ENCODE measurements at places on chromosomes 12 and 14.

DNA sequence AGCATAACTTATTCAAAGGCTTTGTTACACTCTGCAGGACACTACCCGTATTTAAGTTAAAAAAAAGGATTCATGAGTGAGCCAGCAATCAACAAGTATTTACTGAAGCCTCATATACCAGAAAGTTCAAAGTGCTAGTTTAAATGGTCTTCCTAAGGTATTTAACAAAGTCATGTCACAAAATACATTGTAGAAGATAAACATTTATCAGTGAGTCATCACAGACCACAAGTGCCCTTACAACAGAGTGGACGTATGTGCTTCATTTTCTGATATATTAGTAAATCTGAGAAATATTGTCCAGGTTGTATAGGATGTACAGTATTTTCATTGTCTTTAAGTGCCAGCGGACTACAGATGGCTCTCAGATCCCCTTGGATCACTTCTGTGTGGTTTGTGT, 24.2 kb downstream of the FLRT2 start:
- no peak for DNase-seq

DNA sequence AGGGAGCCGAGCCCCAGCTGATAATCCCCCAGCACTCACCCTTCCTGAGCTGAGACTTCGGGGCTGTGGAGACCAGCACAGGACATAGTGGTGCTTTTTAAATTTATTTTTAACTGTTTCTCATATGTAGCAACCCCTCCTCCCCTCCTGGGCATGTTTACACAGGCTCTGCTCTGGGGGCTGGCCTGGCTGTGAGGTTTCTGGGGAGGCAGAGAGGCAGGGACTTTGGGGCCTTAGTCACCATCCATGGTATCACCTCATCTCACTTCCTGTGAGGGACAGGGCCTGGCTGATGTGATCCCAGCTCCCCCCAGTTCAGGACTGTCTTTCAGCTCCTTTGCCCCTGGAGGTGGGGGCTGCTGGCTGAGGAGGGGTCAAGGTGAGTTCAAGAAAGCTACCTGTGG, 20.4 kb downstream of the VASH1 start:
- no peak for DNase-seq

- no peak for DNase-seq
Observed at GRCh38 chr14:40762685-40763084, 844.0 kb upstream of the LRFN5 start.

DNA sequence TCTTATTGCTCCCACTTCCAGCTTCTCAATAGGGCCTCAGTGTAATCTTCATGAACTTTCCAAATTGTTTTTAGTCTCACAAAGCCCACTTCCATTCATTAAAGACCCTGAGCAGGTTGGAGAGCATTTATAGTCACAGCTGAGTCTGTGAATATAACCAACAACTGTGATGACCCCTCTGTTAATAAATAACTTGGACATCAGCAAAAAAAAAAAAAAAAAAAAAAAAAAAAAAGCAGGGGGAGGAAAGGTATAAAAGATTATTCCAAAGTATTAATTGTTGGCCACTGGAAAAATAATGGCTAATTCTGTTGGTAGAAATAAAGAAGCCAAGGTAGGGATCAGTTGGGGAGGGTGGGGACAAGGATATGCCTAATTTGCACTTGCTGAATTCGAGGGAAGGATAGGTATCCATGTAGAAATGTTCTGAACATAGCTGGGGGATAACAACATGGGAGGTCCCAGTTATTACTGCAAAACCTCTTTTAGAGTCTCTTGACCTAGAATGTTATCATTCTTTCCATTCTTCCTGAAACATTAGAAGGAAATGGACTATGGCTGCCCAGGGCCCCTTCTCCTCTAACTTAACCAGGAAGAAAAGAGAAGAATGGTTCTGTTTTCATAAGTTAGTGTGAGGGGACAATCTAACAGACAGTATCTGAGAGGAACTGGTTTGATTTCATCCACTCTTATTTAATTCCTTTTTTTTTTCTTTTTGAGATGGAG, 56.5 kb downstream of the SAMD4A start:
- no peak for DNase-seq

DNA sequence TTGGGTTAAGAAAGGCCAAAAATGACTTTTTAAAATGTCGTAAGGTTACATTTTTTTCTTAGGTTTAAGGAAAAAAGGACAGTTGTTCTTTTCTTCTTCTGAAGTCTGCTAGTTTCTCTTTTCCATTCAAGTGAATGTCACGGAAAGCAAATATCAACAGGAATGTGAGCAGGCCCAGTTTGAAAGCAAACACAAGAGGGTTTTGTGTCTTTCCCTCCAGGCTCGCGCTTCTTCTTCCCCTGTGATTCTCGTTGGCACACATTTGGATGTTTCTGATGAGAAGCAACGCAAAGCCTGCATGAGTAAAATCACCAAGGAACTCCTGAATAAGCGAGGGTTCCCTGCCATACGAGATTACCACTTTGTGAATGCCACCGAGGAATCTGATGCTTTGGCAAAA, 85.4 kb downstream of the LRRK2 start:
- DNase-seq, result no peak

DNA sequence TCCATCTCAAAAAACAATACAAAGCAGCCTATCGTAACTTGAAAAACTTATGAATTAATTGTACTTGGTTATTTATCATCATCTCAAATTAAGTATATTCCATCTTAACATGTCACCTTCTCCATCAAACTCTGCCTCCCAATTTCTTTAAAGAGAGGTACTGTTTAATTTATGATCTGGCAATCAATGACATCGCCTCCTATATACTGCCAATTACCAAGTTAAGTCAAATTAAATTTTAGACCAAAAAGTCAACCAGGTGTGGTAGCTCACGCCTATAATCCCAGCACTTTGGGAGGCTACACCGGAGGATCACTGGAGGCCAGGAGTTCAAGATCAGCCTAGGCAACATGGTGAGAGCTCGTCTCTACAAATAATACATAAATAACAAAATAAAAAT, 37.7 kb downstream of the HECTD1 start:
- no peak for DNase-seq

GRCh38 chr12:9797722-9798619, 29.3 kb upstream of the KLRF1 start:
- DNase-seq, result peak; percentile 27

DNA sequence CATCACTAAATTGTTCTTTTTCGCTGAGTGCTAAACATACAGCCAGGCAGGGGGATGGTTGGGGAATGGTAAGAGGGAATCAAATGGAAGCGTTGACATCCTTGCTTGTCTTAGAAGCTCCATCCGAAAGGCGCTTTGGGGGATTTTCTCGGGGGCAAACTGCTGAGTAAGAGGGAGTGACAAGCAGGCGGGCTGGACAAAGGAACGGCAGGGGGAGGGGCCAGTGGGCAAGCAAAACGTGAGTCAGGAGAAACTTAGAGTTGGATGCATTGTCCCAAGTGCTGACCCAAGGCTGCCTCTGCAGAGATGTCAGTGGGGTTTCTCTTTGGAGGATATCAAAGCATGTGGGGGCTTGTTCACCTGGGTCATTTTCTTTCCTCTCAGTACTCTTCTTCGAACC, 480.5 kb downstream of the VRK1 start:
- DNase-seq, result no peak

GRCh38 chr12:42912367-42912766, 322.8 kb upstream of the PRICKLE1 start:
- no peak for DNase-seq

GRCh38 chr14:100552524-100553125, 34.6 kb downstream of the BEGAIN start:
- DNase-seq, result no peak

DNA sequence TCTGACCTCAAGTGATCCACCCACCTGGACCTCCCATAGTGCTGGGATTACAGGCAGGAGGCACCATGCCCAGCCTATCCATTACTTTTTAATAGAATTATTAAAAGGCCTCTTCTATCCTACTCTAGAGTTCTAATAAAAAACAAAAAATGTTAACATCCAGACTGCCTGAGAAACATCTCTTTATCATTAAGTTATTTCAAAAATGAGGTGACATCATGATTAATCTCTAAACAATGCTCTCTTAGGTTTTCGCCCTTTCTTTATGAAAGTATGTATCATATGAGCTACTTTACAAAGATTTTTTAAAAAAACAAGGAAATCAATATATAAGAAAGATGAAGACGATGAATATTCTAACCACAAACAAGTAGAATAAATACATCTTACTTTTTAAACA, 52.6 kb downstream of the FGD6 start:
- DNase-seq, result no peak

DNA sequence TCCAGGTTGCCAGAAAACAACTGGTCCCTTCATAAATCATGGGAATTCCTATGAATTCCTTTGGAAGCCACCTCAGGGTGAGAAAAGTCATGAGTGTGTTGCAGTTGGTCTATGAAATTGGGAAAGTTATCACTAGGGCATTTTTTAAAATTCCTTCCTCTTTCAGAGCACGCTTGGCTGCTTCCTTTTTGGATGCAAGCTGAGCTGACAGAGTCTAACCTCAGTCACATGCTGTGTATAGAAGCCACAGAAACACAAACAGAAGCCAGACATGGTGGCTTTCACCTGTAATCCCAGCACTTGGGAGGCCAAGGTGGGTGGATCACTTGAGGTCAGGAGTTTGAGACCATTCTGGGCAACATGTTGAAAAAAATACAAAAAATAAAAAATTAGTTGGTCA, 21.7 kb upstream of the HELB start:
- no peak for DNase-seq

DNA sequence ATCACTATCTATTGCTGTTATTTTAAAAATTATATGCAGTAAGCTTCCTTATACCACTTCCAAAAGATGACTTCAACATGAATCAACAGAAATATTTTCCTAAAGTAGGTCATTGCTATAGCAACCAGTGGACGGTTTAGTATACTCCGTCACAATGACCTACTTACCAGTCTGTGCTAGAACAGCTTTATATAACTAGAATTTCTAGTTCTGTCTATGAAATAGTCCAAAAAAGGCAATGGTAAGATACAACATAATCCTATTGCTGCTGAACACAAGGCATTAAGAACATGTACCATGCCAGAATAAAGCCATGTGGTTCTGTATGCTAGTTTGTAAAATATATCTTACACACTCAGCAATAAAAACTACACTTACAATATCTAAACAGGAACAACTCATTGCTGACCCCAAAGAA, 40.7 kb upstream of the MTERF2 start:
- DNase-seq, result no peak

GRCh38 chr12:2152134-2152533, 99.3 kb downstream of the CACNA1C start:
- DNase-seq, result no peak

GRCh38 chr12:126535971-126536370, 1470.7 kb downstream of the AACS start:
- no peak for DNase-seq

DNA sequence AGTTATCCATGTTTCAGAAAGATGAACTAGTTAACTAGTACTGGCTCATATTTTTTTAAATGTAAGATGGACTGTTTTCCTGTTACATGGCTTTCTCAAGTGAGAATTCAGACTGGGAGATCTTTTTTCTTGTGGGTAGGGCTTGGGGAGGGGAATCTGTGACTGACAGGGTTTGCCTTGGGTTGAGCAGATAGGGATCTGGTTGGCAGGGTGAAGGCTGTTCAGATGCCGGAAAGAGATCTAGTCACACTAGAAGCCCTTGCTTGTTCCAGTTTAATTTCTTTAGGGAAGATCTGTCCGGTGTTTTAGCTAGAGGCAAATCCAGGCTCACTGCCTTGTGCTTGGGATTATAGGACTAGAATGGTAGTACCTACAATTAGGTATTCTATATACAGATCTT, 63.2 kb downstream of the FBXO33 start:
- no peak for DNase-seq

- DNase-seq, result no peak
Observed at GRCh38 chr14:81990312-81990761, 456.7 kb upstream of the SEL1L start.

DNA sequence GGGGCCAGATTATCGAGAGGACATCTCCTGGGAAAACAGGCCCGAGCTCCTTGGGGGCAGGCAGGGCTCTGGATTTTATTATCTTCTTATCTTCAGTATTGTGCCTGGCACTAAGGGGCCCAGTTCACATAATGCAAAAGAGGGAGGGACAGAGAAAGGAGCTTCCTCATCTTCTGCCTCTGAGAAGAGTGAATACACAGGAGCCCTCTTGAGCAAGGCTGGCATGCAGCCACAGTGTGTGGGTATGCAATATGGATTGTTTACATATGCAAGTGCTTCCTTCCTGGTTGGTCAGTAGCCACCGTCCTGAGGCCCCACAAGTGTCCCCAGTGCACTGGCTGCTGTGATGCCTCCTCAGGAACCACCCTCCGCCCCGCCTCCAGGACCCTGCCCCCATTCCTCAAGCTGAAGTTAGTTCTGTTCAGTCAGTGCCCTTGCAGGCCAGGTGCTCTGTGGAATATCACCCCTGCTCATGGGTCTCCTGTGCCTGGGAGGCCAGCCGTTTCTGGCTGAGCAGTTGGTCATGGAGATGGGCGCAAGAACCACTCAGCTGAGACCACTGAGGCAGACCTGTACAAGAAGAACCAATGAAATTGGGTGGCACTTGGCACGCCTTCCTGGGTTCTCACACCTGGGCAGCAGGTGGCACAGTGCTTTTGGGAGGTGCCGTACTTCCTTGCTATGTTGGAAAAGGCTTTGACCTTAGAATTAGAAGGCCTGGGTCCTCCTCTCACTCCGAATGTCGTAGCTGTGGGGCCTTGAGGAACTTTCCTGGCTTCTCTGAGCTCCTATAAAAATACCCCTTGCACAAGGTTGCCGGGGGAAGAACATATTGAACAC, 35.1 kb upstream of the ACTN1 start:
- no peak for DNase-seq

DNA sequence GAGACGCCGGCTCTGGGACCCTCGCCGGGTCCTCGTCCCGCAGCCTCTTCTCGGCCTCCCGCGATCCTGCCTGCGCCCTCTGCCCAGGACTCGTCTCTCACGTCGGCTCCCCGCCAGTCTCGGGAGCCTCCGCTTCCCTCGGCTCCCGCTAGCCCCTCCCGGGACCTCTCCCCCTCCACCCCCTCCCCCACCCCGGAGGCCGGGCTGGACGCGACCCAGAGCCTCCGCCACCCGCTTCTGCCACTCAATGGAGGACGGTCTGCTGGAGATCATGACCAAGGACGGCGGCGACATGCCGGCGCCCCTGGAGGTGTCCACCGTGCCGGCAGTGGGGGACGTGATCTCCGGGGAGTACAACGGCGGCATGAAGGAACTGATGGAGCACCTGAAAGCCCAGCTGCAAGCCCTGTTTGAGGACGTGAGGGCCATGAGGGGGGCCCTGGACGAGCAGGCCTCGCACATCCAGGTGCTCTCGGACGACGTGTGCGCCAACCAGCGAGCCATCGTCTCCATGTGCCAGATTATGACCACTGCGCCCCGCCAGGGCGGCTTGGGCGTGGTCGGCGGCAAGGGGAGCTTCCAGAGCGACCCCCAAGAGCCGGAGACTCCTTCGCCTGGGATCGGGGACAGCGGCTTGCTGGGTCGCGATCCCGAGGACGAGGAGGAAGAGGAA, 568 bp downstream of the CCDC184 start:
- no peak for DNase-seq

- DNase-seq, result no peak
Observed at GRCh38 chr12:95890958-95891357, 32.2 kb downstream of the SNRPF start.
